ENCODE measurements at places on chromosomes 2 and 18.

GRCh38 chr2:157311706-157312105, 13.9 kb downstream of the ERMN start:
- no peak for DNase-seq

DNA sequence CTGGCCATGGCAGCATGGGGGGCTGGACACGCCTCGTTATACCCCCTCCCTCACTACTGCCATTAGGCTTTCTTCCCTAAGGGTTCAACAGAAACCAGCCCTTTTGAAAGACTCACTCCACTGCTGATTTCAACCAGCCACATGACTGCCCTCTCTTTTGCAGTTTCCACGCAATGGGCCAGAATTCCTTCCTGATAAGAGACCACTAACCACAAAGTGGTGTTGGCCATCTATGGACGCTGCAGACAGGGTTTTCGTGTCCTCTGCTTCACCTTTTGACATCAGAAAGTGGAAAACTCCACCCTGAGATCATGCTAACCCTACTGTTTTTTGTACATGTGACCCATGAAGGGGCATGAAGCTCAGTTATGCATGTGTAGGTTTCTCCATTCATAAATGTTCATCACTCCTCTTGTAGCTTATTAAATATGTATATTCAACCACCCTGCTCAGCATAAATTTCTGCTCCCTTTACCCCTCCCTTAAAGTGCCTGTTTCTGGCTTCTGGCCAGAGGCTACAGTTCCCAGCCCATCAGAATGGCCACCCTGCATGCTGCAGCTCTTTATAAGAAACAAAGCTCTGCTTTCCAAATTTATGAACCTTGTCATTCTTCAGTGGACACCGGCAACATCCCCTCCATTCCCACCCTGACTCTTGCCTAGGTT, 106.6 kb upstream of the MSH6 start:
- DNase-seq = no peak

DNA sequence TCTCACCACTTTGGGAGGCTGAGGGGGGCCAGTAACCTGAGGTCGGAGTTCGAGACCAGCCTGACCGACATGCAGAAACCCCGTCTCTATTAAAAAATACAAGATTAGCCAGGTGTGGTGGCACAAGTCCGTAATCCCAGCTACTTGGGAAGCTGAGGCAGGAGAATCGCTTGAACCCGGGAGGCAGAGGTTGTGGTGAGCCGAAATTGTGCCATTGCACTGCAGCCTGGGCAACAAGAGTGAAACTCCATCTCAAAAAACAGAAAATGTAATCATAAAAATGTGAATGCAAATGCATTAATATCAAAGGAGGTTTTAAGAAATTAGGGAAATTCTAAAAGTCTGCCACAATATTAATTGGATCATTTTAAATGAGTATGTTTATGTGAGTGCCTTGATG, 45.7 kb downstream of the ACTR2 start:
- DNase-seq = no peak

GRCh38 chr18:57077786-57078552, 68.9 kb upstream of the BOD1L2 start:
- DNase-seq = no peak
